ENCODE measurements at places on chromosomes 4 and X. TPM values are rescaled to one million over a fixed set of nuclear protein-coding genes. Genes with fewer than 3 reads are reported as not detected.

Gene SPON2
- 2.6 TPM for total RNA-seq

Gene KLB
- total RNA-seq = 0.06 TPM

Gene LDB2
- 81.2 TPM for total RNA-seq

Gene NUDT11
- 7.3 TPM for total RNA-seq

Gene PSAPL1
- total RNA-seq = not detected
